Stimulated activated CD4-positive, alpha-beta T cell treated with anti-CD3 and anti-CD28 coated beads, Interleukin-15, amount 100 ng/mL, for 48 hours (primary cell): ENCODE measurements at places on chromosomes 2 and 18.
A peak's percentile ranks its signal among the peaks of the same experiment; 100 is the strongest.

DNA sequence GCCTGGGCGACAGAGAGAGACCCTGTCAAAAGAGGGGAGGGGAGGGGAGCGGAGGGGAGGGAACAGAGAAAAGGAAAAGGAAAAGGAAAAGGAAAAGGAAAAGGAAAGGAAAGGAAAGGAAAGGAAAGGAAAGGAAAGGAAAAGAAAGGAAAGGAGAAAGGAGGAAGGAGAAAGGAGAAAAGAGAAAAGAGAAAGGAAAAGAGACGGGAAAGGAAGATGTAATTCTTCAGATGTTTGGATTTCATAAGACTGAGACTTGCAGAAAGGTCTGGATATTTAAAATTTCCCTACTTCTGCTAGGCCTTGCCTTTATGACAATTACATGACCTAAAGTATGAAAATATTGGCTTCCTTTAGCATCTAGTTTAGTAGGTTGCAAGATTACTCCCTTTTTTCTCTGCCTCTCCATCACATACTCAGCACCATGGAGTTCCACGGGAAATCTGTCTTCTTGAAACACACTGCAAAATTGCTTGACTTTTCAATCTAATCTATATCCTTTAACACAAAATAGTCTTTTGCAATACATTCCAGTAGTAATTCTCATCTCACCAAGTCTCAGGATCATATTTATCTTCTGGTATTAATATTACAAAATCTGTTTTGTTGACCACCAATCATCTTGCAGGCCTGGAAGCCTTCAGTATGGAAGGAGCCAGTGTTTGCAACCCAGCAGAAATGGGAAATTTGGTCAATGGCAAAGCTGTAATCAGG is 383.5 kb downstream of the ZEB2 start:
- no peak for DNase-seq

DNA sequence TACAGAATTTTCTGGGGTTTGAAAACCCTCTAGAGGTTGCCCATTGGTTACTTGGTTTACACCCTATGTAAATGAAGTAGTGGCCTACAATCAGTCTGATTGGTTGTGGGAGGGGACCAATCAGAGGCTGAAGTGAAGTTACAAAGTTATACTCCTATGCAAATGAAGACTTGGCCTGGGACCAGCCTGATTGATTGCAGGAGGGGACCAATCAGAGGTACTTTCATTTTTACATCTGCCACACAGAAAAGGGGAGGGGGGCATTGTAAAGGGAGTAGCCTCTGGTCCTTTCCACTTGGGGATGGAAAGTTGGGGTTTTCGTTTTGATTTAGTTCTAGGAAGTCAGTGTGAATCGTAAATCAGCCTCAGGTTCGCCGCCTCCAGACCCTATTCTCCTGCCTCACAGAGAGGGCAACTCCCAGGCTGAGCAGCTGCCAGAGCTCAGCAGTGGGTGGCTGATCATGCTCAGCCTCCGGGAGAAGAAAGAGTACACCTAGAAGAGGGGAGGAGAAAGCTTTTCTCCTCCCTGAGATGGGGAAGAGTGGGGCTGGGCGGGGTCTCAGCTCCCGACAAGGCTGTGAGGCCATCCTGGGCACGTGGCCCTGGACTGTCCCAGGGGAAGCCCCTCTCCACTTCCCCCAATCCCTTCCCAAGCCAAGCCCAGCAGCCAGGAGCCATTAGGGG is 372.5 kb downstream of the GALR1 start:
- DNase-seq = no peak

GRCh38 chr2:61793389-61793836 is 60.4 kb downstream of the FAM161A start:
- DNase-seq = peak; percentile 49

- no peak for DNase-seq
These were observed 250.0 kb downstream of the FHOD3 start for GRCh38 chr18:36547544-36547943.

- DNase-seq = no peak
These were observed 238.7 kb upstream of the COPS8 start for GRCh38 chr2:236847023-236847422.

GRCh38 chr18:8515142-8515865 is 93.9 kb upstream of the RAB12 start:
- no peak for DNase-seq

GRCh38 chr2:119545754-119546446 is 1.7 kb downstream of the CFAP221 start:
- DNase-seq = no peak

DNA sequence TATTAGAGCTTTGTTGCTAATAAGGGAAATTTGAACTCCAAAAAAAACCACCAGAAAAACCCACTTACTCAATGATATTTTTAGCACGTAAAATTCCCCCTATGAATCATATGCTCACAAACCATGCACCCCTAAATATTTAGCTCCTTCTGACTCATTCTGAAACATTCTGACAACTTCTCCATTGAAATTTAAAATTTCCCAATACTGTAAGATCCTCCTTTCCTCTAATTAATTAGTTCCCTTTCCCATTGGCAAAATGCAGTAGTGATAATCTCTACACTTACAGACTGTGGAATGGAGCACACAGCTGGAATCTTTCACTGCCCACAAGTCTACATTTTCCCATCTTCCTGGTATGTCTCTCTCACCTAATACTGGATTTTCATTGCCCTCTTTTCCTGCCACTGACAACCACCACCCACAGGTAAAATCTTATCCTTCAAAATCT is 215.8 kb upstream of the ACVR2A start:
- no peak for DNase-seq

- no peak for DNase-seq
These were observed 23.5 kb downstream of the SLC4A1AP start for GRCh38 chr2:27687232-27687631.

- no peak for DNase-seq
These were observed 4.6 kb downstream of the BCL11A start for GRCh38 chr2:60548845-60549237.

GRCh38 chr2:6999211-6999877 is 82.1 kb downstream of the RNF144A start:
- DNase-seq = no peak

DNA sequence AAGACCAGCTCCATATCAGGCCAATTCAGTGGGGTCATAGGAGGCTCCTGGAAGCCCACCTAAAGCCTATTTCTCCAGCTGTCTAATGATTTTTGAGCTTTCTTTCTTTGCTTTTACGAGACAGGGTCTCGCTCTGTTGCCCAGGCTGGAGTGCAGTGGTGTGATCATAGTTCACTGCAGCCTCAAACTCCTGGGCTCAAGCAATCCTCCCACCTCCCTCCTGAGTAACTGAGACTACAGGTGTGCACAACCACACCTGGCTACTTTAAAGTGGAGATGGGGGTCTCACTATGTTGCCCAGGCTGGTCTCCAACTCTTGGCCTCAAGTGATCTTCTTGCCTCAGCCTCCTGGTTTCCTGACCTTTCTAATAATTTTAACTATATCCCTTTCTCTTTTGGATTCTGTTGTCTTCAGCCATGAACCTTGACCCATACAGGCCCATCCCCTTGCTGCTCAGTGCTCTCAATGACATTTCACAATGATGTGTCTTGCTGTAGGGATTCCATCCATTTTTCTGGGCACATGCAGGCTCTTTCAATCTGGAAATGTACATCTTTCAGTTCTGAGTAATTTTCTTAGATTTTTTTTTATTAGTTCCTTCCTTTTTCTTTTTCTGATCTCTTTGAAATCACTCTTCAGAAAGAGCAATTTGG is 29.7 kb downstream of the GNLY start:
- no peak for DNase-seq

- DNase-seq = no peak
These were observed 132.0 kb downstream of the SH3BP4 start for GRCh38 chr2:235083822-235084221.

DNA sequence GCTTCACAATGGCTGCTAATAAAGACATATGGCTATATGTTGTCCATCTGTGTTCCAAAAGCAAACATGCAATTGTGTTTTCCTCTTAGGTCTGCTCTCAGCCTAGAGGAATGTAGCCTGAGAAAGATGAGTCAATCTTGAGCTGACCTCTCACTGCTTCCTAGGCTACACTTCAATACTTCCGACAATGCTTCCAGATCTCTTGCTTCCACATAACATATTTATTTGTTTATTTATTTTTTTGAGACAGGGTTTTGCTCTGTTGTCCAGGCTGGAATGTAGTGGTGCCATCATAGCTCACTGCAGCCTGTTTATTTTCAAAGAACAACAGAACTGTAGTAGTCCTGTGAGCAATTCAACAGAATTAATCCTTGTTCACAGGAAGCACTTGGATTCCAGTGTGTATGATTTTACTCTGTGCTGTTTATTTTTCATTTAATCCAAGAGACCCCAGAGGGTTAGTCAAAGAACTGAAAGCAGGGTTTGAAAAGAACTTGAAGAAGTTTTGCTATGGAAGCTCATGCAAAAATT is 437.9 kb downstream of the TXNL1 start:
- DNase-seq = no peak

GRCh38 chr2:219727771-219728429 is 100.5 kb downstream of the SLC4A3 start:
- no peak for DNase-seq

DNA sequence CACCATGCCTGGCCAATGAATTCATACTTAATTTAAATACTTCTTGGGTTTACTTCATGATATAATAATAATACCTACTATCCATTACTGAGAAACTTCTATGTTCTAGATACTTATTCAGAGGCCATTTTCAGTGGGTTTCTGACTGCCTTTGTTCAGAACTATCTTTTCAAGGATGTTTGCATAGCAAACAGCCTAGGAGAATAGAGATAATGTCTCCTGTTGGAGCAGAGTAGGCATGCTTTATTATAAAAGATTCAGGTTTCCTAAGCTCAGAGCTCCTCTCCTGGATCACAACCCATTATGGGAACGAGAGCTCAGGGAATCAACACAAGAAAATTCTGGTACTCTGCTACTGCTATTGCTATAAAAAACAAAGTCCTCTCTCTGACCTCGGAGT is 11.1 kb downstream of the FASTKD1 start:
- no peak for DNase-seq

DNA sequence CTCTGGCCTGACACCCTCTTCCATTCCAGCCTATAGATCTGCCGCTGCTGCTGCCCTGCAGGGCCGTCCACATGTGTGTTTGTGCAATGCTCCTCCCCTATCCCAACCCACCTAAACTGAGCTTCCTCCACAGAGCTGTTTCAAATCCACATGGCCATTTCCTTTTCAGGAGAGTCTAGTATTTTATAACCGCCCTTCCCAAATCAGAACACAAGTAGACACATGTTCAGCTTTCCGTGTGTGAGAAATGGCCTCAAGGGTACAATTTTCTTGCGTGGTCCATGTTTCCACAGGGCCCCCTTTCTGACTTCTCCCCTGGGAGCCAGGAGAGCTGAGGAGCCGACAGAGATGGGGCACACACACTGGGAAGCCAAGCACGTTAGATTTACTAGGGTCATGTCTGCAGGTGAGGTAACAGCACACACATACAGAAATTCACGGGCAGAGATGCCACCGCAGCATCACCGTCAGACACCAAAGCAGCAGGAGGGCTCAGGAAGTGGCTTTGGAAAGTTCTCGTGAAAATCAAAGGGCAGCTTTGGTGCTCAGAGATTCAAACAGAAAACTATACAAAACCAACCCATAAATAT is 102.9 kb upstream of the TGFA start:
- DNase-seq = peak; percentile 3

DNA sequence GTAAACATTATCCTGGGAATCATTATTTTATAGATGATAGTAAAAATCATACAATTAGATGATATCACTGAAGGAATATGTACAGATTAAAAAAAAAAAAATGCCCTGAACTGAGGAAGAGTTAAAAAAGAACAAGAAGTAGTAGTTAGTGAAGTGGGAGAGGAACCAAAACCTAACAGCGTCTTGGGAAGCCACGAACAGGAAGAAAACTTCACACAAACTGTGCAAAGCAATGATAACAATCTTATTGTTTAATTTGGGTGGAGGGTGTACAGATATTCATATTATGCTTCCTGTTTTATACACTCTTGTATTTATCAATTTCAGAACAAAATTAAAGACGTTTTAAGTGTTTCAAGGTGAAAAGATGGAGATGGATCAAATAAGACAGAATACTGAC is 3.5 kb downstream of the HEATR5B start:
- no peak for DNase-seq

- DNase-seq = no peak
These were observed 466.0 kb upstream of the TNP1 start for GRCh38 chr2:217325816-217326215.

DNA sequence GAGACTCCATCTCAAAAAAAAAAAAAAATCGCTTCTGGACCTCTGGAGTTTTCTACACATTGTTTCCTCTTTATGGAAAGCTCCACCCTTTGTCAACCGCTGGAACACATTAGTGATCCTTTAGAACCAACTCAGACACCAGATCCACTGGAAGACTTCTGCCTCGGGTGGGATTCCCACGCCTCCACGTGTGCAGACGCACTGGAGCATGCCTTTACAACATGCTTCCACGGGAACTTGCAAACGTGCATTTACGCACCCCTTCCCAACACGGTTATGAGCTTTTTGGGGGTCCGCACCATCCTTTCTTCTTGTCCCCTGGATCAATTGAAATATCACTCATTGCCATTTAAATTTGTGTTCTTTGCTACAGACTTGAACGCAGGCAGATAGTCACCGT is 5.1 kb downstream of the CYS1 start:
- DNase-seq = no peak

GRCh38 chr2:195482010-195482409 is 175.0 kb upstream of the SLC39A10 start:
- no peak for DNase-seq

DNA sequence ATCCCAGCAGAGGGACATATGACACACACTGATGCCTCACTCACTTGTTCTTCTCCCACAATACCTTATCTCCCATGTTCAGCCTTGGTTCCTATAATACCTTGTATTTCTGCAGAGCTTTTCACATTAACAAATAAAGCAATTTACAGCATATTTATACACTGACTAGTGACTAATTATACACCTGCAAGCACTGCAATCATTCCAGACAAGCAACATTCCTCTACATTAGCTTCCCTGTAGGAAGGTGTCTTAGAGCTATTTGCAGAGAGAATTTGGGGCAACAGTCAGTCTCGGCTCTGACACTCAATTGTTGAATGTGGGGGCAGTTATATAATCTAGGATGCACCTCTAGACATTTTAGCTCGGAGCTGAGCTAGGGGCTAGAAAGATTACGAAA is 9.5 kb upstream of the INSIG2 start:
- no peak for DNase-seq
